ENCODE measurements at places on chromosomes 12 and 14.

- no peak for DNase-seq
These were observed 27.5 kb upstream of the IRF2BPL start for GRCh38 chr14:77055981-77056380.

DNA sequence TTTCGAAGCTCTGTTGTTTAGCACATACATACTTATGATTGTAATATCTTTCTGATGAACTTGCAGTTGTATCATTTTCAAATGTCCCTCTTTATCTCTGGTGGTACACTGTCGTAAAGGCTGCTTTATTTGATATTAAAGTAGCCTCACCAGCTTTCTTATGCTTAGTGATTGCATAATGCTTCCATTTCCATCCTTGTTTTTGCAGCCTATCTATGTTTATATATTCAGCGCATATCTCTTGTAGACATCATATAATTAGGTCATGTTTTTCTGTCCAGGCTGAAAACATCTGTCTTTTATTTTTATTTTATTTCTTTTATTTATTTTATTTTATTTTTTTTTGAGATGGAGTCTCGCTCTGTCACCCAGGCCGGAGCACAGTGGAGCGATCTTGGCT lies 34.6 kb downstream of the ACAD10 start:
- no peak for DNase-seq

DNA sequence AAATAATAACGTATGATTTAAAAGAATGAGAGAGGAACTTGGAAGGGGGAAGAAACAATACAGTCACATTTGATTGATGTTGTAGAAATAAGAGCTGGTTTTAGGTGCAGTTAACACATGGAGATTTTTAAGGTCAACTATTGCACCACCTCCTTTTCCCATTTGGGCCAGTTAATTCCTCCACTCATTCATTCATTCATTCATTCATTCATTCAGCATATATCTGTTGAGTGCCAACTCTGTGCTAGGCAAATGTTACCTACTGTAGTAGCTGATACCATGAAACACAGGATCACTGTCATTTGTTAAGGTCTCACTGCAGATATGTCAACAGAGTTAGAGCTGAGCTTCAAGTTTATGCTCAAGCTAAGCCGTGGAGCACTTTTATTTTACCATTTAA lies 115.7 kb upstream of the ARID2 start:
- DNase-seq = no peak

GRCh38 chr14:46399049-46399448 lies 252.5 kb downstream of the RPL10L start:
- no peak for DNase-seq

DNA sequence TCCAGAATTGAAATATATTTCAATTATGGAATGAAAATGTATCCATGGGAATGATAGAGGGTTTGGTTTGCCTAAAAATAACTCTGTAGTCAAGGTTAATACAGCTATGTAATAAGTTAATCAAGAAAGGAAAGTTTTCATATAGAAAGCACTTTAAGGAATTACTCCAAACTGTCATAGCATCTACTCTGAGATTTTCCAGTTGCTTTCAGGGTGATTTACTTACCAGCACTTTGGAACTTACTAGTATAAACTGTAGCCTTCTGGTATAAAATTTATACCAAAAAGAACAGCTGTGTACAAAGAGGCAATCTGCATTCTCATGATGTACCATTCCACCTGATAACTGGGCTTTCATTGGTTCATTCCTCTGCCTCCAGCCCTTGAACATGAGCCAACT lies 87.1 kb downstream of the ARF6 start:
- no peak for DNase-seq

All from H7 (cell line).